ENCODE measurements at places on chromosomes 12 and 14. TPM values are rescaled to one million over a fixed set of nuclear protein-coding genes. Genes with fewer than 3 reads are reported as not detected.
A peak's percentile ranks its signal among the peaks of the same experiment; 100 is the strongest.

DNA sequence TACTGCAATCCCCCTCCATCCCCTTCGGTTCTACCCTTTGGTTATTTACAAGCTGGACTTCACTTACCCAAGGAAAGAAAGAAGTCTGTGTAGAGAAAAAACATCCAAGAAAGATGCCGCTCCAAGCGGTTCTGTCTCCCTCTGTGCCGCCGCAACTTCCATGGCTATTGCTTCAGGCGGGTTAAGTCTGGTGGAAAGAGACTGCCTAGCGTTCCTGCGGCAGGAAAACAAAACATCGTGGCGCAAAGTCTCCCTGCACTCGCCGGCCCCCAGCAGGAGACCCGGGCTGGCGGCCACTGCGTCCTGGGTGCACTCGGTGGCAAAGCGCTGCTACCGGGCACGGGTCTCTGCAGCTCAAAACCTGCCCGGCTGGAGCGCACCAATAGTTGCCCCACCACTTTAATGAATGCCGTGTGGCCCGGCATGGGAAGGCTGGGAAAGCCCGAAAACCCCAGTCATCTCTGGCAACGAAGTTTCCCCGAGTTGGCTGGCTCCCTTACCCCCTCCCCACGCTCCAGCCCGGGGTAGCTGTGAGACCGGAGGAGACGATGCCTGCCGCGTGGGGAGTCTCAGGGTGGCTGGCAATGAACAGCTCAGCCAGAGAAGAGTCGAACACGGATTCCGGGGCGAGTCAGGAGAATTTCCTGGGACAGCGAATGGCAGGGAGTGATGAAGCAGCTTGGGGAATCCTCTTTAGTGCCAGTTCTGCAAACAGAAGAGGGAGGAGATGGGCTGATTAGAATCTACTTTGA, 3.5 kb upstream of the KCNK10 start:
- H3K4me3 ChIP-seq: no peak overlapping the region
- peaks cover 34% of the 10 kb centered on the region for H3K4me1 ChIP-seq
- no peak overlapping the region for H3K27ac ChIP-seq
- peaks cover 18% of the 10 kb centered on the region for H3K27me3 ChIP-seq

SMCO2 gene
- total RNA-seq: not detected

GRCh38 chr14:100893228-100893601, 10.3 kb downstream of the RTL1 start:
- H3K4me3 ChIP-seq: no peak overlapping the region
- DNase-seq: no peak
- H3K36me3 ChIP-seq: no peaks in the 10 kb centered on the region
- no peaks in the 10 kb centered on the region for H3K27me3 ChIP-seq
- H3K4me1 ChIP-seq: no peaks in the 10 kb centered on the region
- H3K27ac ChIP-seq: no peak overlapping the region

GRCh38 chr12:83656004-83656403, 969.3 kb downstream of the TMTC2 start:
- no peaks in the 10 kb centered on the region for H3K27me3 ChIP-seq
- DNase-seq: no peak
- H3K4me1 ChIP-seq: no peaks in the 10 kb centered on the region
- H3K4me3 ChIP-seq: no peak overlapping the region
- H3K27ac ChIP-seq: no peak overlapping the region
- no peaks in the 10 kb centered on the region for H3K36me3 ChIP-seq

CRADD gene
- 23.9 TPM for total RNA-seq

DNA sequence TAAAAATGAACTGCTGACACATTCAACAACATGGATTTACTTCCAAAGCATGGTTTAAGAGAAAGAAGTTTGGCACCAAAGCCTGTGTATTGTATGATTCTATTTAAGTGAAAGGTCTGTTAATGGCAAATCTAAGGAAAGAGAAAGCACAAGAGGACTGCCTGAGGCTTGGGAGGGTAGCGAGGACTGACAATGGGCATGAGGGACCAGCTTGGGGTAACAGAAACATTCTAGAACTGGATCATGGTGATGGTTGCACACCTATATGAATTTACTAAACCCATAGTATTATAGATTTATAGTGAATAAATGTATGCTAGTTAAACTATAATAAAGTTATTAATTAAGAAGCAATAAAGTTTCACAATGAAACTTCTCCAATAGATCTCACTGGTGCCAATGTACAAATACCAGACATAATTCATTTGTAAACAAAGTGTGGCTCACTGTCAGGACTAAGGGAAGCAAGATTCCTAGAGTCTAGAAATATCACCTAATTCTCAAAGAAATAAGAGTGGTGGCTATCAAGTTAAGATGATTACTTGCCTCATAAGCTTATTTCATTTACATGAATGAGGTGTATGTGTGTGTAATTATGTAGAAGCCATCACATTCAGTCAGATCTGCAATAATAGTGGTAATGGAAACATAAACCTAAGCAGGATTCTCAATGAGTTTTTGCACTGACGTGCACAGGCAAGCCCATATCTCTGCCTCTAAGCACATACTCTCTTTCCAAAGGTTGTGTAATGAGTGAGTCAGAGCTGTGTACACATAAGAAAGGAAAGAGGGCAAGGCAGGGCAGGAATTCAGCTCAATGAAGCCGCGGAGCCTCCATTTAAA, 353.4 kb downstream of the KCNH5 start:
- peak; percentile 60 for DNase-seq
- peaks cover 35% of the 10 kb centered on the region for H3K4me1 ChIP-seq
- H3K36me3 ChIP-seq: no peaks in the 10 kb centered on the region
- H3K27me3 ChIP-seq: no peaks in the 10 kb centered on the region
